ENCODE measurements at places on chromosomes 7 and 10.

DNA sequence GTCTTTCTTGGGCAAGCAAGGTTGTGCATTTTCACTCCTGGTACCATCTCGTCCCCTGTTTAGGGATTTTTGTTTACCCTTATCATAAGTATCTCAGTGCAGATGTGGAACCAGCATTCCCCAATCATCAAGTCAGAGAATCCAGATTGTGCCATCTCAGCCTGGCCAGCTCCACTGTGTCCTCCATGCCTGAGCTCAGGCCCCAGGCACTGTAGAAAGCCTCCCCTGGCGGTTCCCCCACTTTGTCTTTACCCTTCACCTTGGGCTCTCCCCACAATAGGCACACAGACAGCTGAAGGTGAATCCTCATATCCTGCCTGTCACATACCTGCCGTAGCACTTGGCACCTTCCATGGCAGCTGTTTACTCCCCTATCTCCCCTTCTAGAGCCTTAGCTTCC lies 264.7 kb upstream of the NFE2L3 start:
- DNase-seq = no peak

DNA sequence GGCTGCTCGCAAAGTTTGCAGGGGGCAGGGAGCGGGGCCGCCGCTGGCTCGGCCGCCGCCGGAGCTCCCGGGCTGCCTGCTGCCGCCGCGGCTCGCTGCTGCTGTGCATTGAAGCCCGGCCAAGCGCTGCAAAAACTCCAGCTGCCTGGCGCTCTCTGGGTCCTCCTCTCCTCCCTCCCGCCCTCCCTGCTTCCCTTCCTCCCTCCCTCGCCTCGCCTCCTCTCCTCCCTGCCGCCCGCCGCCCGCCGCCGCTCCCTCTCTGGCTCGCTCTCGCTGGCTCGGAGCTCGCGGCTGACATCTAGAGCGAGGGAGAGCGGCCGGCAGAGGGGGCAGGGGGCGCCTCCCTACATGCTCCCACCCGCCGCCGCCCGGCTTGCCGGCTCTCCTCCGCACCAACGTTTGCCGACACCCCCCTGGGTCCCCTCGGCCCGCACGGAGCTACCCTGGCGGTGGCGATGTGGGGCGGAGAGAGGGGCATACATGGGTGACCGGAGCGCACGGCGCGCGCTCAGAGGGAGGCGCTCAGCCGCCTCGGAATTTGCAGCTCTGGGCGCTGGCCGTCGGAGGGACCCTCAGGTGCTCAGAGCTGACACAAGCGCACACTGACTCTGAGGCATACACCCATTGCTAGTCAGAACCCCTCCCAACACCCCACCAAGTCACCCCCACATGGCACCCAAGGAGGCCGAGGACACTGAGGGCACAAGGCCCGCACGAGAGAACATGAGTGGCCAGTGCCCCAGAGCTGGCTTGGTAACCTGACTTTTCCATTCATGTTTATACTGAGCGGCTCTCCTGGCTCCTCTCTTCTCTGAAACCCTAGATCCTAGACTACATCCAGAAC lies 1.2 kb upstream of the PLXNA4 start:
- DNase-seq = peak; percentile 28

DNA sequence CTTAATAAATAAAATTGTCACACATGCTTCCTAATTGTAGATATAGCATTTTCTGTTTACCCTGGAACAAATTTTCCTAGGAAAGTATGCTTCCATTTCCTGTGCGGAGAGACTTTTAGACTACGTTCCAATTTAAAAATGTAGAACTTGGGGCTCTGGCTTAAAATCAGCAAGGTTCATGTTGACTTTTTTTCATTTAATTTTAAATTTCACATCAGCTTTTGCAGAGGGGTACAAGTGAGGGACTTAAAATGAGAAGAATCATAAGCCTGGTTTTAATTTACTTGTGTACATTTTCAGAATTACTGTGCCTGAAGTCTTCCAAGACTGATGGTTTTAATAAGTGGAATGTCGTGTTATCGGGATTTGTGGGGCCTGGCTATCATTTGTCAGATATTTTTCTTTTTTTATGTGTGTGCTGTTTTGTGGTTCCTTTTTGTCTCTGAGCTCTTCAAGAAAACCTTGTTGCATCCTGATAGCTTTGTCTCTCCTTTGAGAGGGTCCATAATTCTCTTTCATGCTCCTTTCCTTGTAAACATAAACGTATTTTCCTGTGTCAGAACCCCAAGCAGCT lies 8.8 kb upstream of the ATRNL1 start:
- DNase-seq = no peak

DNA sequence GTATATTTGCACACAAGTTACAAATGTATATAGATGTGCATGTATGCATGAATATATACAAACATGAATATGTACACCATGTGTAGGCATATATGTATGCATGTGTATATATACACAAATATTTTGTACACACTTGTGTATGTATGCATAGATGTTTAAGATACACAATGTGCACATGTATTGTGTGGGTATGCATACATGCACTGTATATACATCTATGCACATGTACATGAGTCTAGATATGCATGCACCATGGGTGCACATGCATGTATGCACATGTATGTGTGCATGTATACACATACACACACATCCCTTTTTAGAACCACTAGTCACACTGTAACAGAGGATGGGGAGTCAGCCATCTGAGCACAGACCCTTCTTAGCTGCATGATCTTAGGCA lies 249.4 kb downstream of the COBL start:
- DNase-seq = no peak

- no peak for DNase-seq
Observed at GRCh38 chr7:108598153-108598552, 28.5 kb downstream of the DNAJB9 start.

GRCh38 chr10:104103956-104104355 lies 18.0 kb upstream of the SFR1 start:
- no peak for DNase-seq

- DNase-seq = no peak
Observed at GRCh38 chr10:131694781-131695495, 205.9 kb upstream of the PPP2R2D start.

DNA sequence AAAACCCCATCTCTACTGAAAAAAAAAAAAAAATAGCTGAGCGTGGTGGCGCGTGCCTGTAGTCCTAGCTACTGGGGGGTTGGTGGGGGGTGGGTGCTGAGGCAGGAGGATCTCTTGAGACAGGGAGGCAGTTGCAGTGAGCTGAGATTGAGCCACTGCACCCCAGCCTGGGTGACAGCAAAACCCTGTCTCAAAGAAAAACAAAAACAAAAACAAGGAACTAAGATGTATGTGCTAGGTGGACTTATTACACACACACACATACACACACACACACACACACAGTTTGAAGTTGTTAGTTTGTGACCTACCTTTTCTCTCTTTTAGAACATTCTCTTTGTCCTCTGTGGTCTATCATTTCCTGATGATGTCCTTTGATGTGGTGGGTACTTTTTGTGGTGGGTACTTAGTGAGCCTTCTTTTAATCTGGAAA lies 53.5 kb downstream of the EXOC6 start:
- peak; percentile 27 for DNase-seq

DNA sequence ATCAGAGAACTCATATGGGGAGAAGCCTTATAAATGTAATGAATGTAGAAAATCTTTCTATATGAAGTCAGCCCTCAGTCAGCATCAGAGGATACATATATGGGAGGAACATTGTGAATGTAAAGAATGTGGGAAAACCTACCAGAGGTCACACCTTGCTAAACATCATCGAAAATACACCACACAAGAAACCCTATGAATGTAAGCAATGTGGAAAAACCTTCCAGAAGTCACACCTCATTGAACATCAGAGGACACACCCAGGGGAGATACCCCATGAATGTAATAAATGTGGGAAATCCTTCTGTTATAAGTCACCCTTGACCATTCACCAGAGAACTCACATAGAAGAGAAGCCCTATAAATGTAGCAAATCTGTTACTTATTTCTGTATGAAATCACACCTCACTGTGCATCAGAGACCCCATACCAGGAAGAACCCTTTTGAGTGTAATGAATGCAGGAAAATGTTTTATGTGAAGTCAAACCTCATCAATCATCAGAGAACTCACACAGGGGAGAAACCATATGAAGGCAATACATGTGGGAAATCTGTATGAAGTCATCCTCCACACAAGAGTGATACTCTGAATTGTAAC lies 30.8 kb downstream of the ZNF12 start:
- DNase-seq = no peak

DNA sequence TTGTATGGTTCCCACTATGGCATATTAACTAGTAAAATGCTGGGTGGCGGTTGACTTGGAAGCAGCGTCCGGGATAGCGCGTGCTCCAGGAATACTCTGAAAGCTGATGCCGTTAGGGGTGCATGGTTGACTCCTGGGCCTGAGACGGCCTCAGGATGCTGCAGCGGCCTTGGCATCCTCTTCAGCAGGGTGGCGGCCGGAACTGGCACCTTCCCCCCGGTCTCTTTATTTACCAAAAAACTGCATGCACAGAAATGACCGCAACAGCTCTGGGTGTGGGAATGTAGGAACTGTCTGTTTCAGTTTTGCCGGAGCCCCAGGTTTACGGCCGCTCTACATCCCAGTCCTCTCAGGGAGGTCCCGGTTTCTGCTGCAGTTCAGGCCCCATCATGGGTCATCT lies 28.8 kb downstream of the PFKP start:
- DNase-seq = no peak

- peak; percentile 87 for DNase-seq
Observed at GRCh38 chr7:155380221-155380861, 77.6 kb upstream of the EN2 start.

- DNase-seq = no peak
Observed at GRCh38 chr7:154775681-154776080, 227.2 kb downstream of the PAXIP1 start.

DNA sequence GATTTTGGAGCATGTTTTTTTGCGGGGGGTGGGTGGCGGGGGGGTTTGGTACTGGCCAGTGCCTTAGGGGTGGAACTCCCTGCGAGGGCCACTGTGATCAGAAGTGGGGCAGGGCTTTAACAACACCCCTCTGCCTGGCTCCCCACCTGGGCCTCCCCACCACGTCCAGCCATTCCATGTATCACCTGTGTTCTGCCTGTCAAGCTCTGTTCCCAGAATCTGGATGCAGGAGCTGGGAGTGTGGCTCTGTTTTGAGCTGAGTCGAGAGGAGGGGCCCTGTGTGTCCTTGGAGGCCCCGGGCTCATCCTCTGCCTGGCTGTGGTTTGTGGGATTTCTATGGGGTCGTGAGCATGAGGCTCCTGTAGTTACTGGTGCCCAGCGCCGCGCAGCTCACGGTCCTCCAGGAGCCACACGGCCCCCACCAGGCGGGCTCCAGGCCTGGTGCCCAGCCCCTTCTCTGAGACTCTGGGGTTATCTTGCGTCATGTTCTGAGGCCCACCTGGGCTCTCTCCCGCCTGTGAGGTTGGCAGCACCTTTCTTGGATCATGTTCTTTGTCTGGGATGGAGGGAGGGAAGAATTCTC lies 29.6 kb downstream of the PFKFB3 start:
- no peak for DNase-seq

- DNase-seq = no peak
Observed at GRCh38 chr10:62482581-62482980, 108.4 kb downstream of the ZNF365 start.

DNA sequence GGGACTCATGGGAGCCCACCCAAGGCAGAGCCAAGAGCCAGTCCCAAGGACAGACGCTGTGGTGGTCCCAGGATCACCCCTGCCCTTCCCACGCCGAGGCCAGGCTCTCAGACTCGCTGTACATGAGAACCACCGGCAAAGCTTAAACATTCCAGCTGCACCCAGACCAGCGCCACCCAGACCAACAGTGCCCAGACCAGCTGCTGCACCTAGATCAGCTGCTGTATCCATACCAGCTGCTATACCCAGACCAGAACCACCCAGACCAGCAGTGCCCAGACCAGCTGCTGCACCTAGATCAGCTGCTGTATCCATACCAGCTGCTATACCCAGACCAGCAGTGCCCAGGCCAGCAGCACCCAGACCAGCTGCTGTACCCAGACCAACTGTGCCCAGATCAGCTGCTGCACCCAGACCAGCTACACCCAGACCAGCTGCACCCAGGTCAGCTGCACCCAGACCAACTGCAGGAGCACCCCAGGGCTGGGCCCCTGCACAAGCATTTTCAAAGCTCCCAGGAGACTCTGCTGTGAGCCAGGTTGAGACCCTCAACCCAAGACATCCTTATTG lies 47.9 kb upstream of the CNPY1 start:
- DNase-seq = no peak

GRCh38 chr7:46153951-46154787 lies 233.1 kb upstream of the IGFBP3 start:
- no peak for DNase-seq

DNA sequence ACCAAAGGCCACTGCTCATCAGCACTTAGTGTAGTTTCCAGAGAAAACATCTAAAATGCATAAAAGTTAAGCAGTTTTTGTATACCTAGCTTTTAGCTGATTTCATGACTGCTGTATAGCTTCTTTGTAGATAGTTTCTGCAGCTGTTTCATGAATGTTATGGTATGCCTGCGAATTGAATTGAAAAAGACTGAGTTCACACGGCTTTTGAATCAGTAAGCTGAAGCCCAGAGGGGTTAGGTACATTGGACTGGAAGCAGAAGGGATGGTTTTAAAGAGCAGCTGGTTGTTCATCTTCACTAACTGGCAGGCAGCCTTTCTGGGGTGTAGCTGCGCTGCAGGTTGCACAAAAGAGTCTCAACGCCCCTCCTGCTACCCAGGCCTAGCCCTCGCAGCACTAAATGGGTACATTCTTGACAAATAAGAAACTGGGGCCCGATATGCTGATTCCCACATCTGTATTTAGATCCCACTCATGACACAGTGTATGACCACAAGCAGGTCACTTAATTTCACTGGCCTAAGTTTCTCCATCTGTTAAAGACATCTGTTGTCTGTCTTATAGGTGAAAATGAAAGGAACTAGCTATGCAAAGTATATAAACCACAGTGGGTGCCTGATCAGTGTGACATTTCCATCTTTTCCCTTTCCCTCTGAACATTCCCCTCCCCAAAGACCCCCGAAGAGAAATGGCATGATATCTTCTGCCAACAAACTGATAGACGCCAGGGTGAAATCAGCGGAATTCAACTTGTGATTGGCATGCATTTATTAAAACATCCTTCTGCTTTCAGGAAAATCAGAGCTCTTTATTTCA lies 85.9 kb upstream of the AGBL3 start:
- DNase-seq = no peak

- peak; percentile 79 for DNase-seq
Observed at GRCh38 chr10:17430647-17431355, 23.6 kb downstream of the ST8SIA6 start.

DNA sequence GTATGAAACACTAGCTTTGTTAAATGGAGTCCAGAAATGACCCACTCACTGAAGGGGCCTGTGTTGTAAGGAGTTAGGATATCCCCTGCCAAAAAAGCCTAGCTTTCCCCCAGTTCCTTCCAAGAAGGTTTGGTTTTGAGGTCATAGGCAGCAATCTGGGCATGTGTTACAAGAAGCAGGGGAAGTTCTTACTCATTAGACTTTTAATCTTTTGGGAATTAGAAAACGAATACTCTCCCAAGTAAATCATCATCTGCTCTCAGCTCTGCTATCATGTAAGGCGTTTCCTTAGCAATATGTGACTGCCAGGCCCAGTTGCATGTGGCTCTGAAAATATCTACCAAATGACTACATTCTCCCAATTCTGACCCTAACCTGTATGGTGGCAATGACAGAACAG lies 3.7 kb downstream of the NOD1 start:
- no peak for DNase-seq
